Thyroid gland (tissue), 4 donors: ENCODE measurements at places on chromosomes 13 and 19. TPM values are rescaled to one million over a fixed set of nuclear protein-coding genes. Genes with fewer than 3 reads are reported as not detected.

PSPN gene
- 1.1 TPM for total RNA-seq

ATXN8OS gene
- not detected for total RNA-seq

SYDE1 gene
- total RNA-seq, result 13.1 TPM

DNA sequence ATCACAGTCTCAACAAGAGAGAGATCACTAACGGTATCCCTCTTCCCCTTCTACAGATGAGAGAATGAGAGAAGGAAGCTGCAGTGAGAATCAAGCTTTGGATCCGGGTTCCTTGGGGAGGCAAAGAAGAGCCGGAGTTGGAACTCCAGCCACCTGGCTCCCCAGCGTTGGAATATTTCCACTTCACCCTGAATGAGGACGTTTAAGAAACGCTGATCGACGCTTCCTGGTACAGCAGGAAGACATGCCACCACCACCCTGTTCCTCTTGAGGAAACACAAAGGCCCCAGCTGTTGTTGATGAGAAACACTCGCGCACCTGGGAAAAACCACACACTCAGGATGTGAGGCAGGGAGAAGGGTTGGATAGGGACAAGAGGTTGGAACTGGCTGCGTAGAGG, 11.3 kb upstream of the CACNG8 start:
- H3K4me1 ChIP-seq, result no peaks in the 10 kb centered on the region
- no peak overlapping the region for H3K4me3 ChIP-seq
- no peaks in the 10 kb centered on the region for H3K36me3 ChIP-seq

- no peaks in the 10 kb centered on the region for H3K4me1 ChIP-seq
- H3K36me3 ChIP-seq, result no peaks in the 10 kb centered on the region
- H3K27ac ChIP-seq, result no peak overlapping the region
- no peak overlapping the region for H3K4me3 ChIP-seq
Measured at GRCh38 chr13:95982144-95982543, 71.1 kb downstream of the UGGT2 start.

GRCh38 chr19:926589-927350, 935 bp downstream of the ARID3A start:
- H3K27me3 ChIP-seq, result no peaks in the 10 kb centered on the region
- H3K27ac ChIP-seq, result peak overlapping the region; percentile 73
- H3K4me3 ChIP-seq, result peak overlapping the region; percentile 51
- H3K4me1 ChIP-seq, result peaks cover 17% of the 10 kb centered on the region

- H3K27me3 ChIP-seq, result no peaks in the 10 kb centered on the region
- H3K4me1 ChIP-seq, result no peaks in the 10 kb centered on the region
- peak; percentile 79 for DNase-seq
- H3K4me3 ChIP-seq, result no peak overlapping the region
Measured at GRCh38 chr19:5536337-5536894, 31.3 kb downstream of the TINCR start.
